GM23338 (cell line): ENCODE measurements at places on chromosomes 6 and 20. TPM values are rescaled to one million over a fixed set of nuclear protein-coding genes. Genes with fewer than 3 reads are reported as not detected.

MRPS10 gene
- total RNA-seq, result 42.7 and 49.3 TPM in 2 replicates

RALGAPA2 gene
- total RNA-seq, result 35.3 and 43.4 TPM in 2 replicates

SMPD2 gene
- 10.9 and 12.6 TPM in 2 replicates for total RNA-seq

EPPIN gene
- total RNA-seq, result 0.04 TPM in 1 of 2 replicates, not detected in the other

JAG1 gene
- total RNA-seq, result 42.0 and 46.5 TPM in 2 replicates

MUCL3 gene
- 0.12 TPM in 1 of 2 replicates, not detected in the other for total RNA-seq

TMEM217 gene
- total RNA-seq, result 1.0 TPM in 1 of 2 replicates, not detected in the other

CNR1 gene
- 2.6 and 2.8 TPM in 2 replicates for total RNA-seq

PHF3 gene
- total RNA-seq, result 71.0 and 77.3 TPM in 2 replicates

SLC17A9 gene
- total RNA-seq, result 24.2 and 32.0 TPM in 2 replicates

DNA sequence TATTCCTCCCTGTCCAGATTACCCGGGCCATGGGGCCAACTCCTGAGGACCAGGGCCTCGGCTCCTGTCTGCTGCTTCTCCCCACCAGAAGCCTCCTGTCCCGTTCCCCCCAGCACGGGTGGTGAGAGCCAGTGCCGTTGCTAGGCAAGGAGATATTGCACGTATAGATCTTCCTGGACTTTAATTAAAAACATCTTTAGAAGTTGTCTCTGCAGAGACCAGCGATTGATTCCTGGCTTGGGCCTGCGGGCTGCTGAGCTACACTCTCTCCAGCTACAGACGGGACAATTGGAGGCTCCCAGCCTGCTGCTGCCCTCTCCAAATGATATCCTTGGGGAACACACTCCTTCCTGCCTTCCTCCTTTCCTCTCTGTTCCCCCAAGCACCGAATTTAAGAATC, 74.6 kb downstream of the CDH22 start:
- H3K27me3 ChIP-seq, result no peaks in the 10 kb centered on the region
- no peak overlapping the region for H3K4me3 ChIP-seq
- H3K4me1 ChIP-seq, result no peaks in the 10 kb centered on the region
- no peak overlapping the region for H3K27ac ChIP-seq

- H3K4me3 ChIP-seq, result peak overlapping the region; percentile 85
- H3K4me1 ChIP-seq, result peaks cover 8% of the 10 kb centered on the region; the same call in 1 of the 2 replicates
- no peak overlapping the region for H3K27ac ChIP-seq
- peak; percentile 21 for DNase-seq
- no peaks in the 10 kb centered on the region for H3K36me3 ChIP-seq
- H3K27me3 ChIP-seq, result peaks cover 5% of the 10 kb centered on the region; the same call in 1 of the 2 replicates
These were observed 123.2 kb downstream of the GPX5 start for GRCh38 chr6:28648878-28649375.

GRCh38 chr20:4304601-4305000, 289.2 kb upstream of the RNF24 start:
- no peak overlapping the region for H3K27ac ChIP-seq
- no peaks in the 10 kb centered on the region for H3K4me1 ChIP-seq
- no peak for DNase-seq
- no peaks in the 10 kb centered on the region; the same call in 1 of the 2 replicates for H3K36me3 ChIP-seq
- no peak overlapping the region for H3K4me3 ChIP-seq

DNA sequence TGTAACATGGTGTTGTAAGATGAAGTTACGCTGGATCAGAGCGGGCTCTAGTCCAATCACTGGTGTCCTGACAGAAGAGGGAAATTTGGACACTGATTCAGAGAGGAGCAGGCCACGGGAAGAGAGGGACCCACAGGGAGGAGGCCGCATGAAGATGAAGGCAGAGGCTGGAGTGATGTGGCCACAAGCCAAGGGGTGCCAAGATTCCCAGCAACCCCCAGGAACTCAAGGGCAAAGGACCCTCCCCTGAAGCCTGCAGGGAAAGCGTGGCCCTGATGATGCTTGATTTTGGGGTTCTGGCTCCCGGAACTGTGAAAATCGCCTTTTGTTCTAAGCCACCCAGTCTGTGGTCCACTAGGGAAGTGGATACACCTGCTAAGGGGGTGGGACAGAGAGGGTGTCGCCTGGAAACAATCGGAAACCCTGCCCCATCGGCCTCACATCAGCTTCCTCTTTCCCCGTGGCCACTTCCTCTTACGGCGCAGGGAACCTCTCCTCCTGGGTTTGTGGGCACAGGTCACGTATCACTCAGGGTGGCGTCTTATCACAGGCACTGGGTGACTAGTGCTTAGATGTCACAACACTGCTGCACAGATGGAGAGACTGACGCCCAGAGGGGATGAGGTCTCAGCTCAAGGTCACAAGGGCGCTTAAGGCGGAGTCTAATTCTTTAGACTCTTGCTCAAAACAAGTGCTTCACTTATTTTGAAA, 58.0 kb downstream of the SULF2 start:
- H3K36me3 ChIP-seq, result no peaks in the 10 kb centered on the region
- no peak overlapping the region for H3K27ac ChIP-seq
- no peaks in the 10 kb centered on the region for H3K27me3 ChIP-seq
- H3K4me1 ChIP-seq, result no peaks in the 10 kb centered on the region; the same call in 1 of the 2 replicates
- no peak overlapping the region for H3K4me3 ChIP-seq

DNA sequence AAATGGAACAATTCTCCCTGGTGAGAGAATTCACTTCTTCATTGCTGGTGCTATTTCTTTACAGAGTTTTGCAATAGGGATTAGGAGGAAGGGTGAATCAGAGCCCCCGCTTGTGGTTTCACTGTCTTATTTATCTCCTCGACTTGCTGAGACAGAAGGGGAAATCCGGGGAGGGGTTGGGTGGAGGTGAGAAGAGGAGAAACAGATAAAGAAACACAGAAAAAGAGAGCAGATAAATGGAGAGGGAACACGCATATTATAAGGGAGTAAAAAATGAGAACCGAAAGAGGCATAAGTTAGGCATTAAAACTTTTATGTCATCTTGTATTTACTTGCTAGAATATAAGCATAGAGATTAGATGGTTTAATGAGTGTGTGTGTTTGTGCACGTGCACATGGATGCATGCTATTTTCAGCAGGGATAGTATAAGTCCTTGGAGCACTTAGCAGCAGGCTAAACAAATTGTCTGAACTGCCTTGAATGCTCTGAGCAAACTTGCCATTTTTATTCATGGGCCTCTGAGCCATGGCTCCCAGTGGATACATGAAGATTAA, 105.0 kb downstream of the OLIG3 start:
- H3K36me3 ChIP-seq, result no peaks in the 10 kb centered on the region
- no peak overlapping the region for H3K4me3 ChIP-seq
- H3K27me3 ChIP-seq, result peaks cover 50% of the 10 kb centered on the region
- no peak for DNase-seq
- no peaks in the 10 kb centered on the region for H3K4me1 ChIP-seq

GRCh38 chr20:63102721-63103375, 96.1 kb upstream of the BHLHE23 start:
- peaks cover 52% of the 10 kb centered on the region for H3K27me3 ChIP-seq
- H3K27ac ChIP-seq, result no peak overlapping the region
- no peaks in the 10 kb centered on the region for H3K36me3 ChIP-seq
- H3K4me1 ChIP-seq, result peaks cover 17% of the 10 kb centered on the region

- no peaks in the 10 kb centered on the region for H3K27me3 ChIP-seq
- H3K27ac ChIP-seq, result no peak overlapping the region
- no peaks in the 10 kb centered on the region for H3K36me3 ChIP-seq
- no peak overlapping the region for H3K4me3 ChIP-seq
These were observed 85.6 kb downstream of the ANKRD6 start for GRCh38 chr6:89518352-89519055.

DNA sequence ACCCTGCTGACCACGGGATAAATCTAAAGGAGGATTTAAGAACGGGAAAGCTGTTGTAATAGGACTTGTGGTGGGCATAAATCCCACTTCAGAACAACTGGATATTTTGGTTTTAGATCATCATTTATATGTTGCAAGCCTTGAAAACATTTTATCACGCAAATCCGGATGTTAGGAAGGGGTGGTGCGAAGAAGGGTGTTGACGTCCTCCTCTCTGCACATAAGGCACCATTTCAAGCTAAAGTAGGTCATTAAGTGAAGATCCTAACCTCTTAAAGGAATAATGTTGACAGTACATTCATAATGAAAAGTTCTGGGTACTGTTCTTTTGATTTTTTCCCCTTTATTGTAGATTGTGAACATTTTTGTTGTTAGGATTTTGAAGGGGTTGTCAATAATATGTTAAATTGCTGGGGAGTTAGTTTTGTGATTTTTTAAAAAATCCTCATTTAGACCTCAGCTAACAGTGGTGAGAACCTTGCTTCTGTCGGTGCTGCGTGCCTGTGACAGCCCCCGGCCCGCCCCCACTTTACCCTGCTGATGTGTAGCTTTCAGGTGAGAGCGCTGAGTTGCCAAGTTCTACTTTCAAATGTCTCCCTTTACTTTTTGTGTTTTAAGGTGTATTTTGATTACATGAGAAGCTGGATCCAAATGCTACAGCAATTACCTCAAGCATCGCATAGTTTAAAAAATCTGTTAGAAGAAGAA, 88.8 kb downstream of the MAP3K4 start:
- H3K27ac ChIP-seq, result 0 out of 2 replicates have a peak overlapping the region, but pooled peaks have one; percentile 39
- H3K36me3 ChIP-seq, result peaks cover 15% of the 10 kb centered on the region
- no peak overlapping the region for H3K4me3 ChIP-seq

DNA sequence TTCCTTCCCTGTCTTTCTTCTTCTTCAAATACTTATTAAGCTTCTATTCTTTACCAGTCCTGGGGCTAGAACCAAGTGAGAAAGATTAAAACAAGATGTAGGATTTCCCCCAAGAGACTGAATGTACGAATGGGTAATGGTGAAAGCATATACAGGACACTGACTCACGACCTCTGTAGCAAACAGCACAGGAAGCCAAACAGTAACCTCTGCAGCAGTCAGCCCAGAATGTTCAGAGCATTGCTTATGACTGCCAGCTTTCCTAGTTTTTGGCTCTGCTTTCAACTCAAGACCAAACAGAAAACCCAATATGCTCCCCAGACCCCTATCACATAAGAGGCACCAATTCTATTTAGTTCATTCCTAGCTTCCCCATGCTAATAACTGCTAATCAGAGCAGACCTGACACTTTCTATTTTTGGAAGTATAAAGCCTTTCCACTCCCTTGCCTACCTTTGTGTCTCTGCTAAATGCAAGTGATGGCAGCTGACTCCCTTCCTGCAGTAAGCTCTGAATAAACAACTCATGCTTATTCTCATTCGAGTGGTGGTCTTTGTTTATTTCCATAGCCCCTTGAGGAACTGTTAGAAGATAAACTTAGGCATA, 690.6 kb downstream of the EPM2A start:
- H3K4me3 ChIP-seq, result no peak overlapping the region
- no peaks in the 10 kb centered on the region for H3K27me3 ChIP-seq
- DNase-seq, result no peak
- peaks cover 14% of the 10 kb centered on the region for H3K4me1 ChIP-seq
- no peaks in the 10 kb centered on the region for H3K36me3 ChIP-seq
- no peak overlapping the region for H3K27ac ChIP-seq

GRCh38 chr6:105458084-105458483, 55.2 kb upstream of the PREP start:
- H3K27me3 ChIP-seq, result no peaks in the 10 kb centered on the region
- H3K27ac ChIP-seq, result no peak overlapping the region
- H3K4me1 ChIP-seq, result peaks cover 7% of the 10 kb centered on the region; the same call in 1 of the 2 replicates
- no peaks in the 10 kb centered on the region for H3K36me3 ChIP-seq
- DNase-seq, result no peak

DNA sequence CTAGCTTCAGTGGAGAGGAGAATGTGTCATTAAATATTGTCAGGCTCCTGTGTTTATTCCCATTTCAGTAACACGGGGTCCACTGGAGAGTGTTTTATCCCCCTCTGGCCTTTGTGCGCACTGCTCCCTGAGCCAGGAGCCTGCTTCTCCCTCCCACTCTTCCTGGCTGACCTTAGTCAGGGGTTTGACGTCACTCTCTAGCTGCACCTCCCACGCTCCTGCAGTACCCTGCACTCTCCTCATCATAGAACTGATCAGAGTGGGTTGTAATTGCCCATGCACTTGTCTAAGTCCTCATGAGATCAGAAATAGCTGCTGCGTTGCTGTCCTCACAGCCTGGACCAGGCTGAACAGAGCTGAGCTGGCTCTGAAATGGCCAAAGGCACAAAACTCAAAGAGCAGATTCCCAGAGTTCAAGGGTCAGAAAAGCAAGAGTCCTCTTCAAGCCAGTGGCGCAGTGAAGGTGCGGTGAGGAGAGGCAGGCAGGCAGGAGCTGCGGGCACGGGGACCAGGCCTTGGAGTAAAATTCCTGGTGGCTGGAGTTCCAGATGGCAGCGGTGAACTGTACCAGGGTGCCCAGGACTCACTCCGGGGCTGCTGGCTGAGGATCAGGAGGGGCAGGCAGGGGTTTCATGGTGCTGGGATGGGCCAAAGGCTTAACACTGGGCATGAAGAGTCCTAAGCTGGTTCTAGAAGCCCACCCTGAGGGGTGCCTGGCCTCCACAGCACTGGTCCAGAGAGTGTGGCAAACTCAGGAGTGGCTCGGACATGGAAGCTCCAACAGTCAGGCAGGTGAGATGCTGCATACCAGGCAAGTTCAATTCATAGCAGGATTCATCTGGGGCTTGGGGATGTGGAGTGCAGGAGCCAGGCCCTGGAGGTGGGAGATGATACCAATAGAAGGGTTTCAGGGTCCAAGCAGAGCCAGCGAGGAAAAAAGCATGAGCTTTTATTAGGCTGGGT, 170.9 kb downstream of the SCP2D1 start:
- no peaks in the 10 kb centered on the region for H3K27me3 ChIP-seq
- no peak overlapping the region for H3K4me3 ChIP-seq
- no peak for DNase-seq
- H3K4me1 ChIP-seq, result no peaks in the 10 kb centered on the region
- H3K36me3 ChIP-seq, result no peaks in the 10 kb centered on the region

GRCh38 chr6:107314531-107314939, 144.8 kb downstream of the PDSS2 start:
- DNase-seq, result no peak
- H3K36me3 ChIP-seq, result no peaks in the 10 kb centered on the region
- H3K27ac ChIP-seq, result no peak overlapping the region
- no peaks in the 10 kb centered on the region for H3K27me3 ChIP-seq
- no peak overlapping the region for H3K4me3 ChIP-seq
